Eye (tissue), 1 donor: ENCODE measurements at places on chromosomes 3 and 15.

- DNase-seq: no peak
Observed at GRCh38 chr3:43288366-43288765, 2.0 kb downstream of the SNRK start.

DNA sequence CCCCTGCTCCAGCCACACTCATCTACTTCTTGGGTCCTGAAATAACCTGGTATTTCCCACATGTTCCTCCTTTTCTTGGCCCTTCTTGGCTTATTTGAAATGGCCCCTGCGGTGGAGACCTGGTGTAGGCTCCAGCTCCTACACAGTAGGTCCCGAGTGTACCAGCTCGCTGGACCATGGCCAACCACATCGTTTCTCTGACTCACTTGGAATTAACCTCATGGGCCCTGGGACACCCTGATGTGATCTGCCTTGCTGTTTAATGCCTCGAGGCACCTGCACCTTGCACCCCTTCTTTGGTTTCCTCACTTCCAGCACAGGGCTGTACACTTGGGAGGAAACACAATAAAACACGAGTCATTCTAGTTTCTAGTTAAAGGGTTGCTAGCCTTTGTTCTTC lies 60.3 kb downstream of the FEM1B start:
- no peak for DNase-seq

- no peak for DNase-seq
Observed at GRCh38 chr15:66864086-66864830, 162.2 kb downstream of the SMAD6 start.

- DNase-seq: no peak
Observed at GRCh38 chr3:42800251-42800650, 4.0 kb downstream of the HIGD1A start.

- no peak for DNase-seq
Observed at GRCh38 chr15:47399100-47399499, 318.2 kb upstream of the SEMA6D start.
